Heart left ventricle (tissue), 16 donors: ENCODE measurements at places on chromosomes 11 and 22. TPM values are rescaled to one million over a fixed set of nuclear protein-coding genes. Genes with fewer than 3 reads are reported as not detected.

OR52N4 gene
- not detected for polyA plus RNA-seq

- no peak for DNase-seq
Measured at GRCh38 chr22:48342016-48342415, 1485.7 kb downstream of the BRD1 start.

GRCh38 chr11:108906826-108907225 is 242.0 kb downstream of the DDX10 start:
- DNase-seq, result no peak

PATL1 gene
- 23.9 TPM for polyA plus RNA-seq

- no peak for DNase-seq
Measured at GRCh38 chr22:43098356-43098755, 9.2 kb upstream of the TTLL1 start.

GRCh38 chr11:74992852-74993251 is 4.1 kb downstream of the NEU3 start:
- no peak for DNase-seq

TRIM48 gene
- not detected for polyA plus RNA-seq

KMT5B gene
- 15.8 TPM for polyA plus RNA-seq

- DNase-seq, result no peak
Measured at GRCh38 chr22:45686004-45686403, 14.4 kb downstream of the ATXN10 start.

GRCh38 chr11:119888119-119888518 is 159.1 kb upstream of the NECTIN1 start:
- DNase-seq, result no peak

MEI1 gene
- 0.23 TPM for polyA plus RNA-seq

DNA sequence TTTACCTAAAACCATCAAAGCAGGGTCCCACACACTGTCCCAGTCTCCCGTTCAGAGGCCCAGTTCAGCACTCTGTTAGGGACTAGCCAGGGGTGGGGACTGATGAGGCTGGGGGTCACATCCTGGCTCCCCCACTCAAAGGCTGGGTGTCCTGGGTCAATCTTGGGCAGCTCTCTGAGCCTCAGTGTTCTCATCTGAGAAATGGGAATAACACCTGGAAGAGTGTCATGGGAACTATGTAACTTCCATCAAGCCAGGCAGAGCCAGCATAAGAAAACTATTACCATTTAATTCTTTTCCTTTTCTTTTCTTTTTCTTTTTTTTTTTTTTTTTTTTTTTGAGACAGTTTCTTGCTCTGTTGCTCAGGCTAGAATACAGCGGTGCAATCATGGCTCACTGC is 38.4 kb downstream of the TPST2 start:
- no peak for DNase-seq

- DNase-seq, result no peak
Measured at GRCh38 chr11:39435641-39436040, 2023.8 kb downstream of the LRRC4C start.

KCNE3 gene
- polyA plus RNA-seq, result 1.3 TPM

- no peak for DNase-seq
Measured at GRCh38 chr11:65781962-65782815, 1.4 kb upstream of the AP5B1 start.

DNA sequence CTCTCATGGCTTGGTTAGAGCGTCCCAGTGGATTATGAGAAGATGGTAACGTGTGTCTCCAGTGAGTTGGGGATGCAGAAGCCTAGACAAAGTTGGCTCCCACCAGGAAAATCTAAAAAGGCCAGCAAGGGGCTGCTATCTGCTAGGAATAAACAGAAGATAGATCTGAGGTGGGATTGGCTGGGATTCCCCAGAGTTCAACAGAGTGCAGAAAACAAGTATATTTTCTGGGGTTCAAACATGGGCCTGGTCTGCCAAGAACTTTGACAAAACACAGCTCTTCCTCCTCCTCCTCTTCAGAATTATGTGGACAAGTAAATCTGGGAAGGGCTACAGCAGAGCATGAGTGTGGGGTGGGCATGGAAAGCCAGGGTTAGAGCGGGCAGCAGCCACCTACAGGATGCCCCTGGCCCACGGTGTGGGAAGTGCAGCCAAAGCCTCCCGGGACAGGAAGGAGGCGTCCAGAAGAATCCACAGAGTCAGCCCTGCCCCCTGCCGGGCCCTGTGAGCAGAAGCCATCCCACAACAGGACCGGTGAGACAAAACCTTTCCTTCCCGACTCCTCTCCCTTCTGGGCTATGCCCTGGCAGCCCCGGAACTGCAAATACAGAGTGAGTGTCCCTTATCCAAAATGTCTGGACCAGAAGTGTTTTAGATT is 67.1 kb downstream of the CD82 start:
- peak; percentile 54 for DNase-seq

DNA sequence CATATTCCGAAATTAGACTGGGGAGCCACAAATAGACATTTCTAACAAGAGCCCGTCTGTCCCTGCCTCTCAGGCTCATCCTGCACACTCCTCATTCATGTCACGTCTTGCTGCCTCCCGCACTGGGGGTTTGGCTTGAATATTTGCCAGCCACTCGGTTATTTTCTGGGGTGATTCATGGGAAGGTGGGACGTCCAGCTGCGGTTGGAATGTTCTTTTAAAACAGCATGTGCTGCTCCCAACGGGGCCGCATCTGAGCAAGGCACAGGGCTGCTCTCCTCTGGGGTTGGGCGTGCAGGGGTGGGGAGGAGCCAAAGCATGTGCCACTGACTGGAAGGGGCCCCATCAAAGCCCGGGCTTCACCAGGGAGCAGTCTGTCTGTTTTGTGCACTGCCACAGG is 25.9 kb upstream of the SLC5A4 start:
- no peak for DNase-seq
